ENCODE measurements at places on chromosomes 3 and 15.

DNA sequence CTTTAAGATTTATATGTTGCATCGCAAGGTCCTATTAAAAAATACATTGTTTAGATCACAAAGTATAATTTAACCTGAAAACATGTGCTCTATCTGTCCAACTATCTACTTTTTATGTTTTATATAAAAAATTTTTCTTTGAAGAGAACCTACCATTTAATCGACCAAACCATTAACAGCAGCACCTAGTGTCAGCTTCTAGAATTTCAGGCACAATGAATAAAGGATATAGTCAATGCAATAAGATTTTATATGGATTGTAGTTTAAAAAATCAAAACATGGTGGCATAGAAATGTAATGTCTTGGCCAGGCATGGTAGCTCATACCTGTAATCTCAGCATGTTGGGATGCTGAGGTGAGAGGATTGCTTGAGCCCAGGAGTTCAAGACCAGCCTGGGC lies 313.7 kb downstream of the GAP43 start:
- no peak for DNase-seq

DNA sequence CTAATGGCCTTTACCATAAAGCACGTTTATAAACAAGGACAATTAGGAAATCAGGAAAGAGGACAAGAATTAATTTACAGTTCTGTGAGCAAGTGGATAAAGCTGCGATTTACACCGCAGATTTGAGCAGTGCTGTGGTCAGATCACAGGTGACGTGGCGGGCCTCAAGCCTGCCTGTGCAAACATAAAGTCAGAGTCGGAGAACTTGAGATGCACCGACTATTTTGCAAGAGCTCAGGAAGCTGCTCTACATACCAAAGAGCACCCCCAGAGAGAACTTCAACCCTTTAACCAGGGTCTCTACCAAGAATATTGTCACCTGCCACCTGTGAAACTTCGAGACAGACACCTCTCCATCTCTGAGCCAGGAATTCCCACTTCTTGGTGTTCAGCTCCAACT lies 35.7 kb downstream of the MECOM start:
- DNase-seq: no peak

DNA sequence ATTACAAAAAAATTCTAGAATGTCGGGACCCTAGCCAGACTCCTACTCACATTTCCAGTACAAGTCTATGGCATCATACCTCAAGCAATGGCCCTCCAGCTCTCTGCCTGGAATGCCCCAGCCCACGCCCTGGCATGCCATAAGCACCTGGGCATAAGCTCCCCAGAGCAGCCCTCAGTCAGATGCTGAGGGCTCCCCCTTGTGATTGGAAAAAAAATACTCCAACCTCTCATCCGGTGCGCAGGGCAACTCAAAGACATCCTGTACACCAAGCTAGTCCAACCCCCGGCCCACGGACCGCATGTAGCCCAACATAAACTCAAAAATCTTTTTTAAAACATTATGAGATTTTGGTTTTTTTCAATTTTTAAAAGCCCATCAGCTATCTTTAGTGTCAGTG lies 115.4 kb downstream of the NEK10 start:
- peak; percentile 49 for DNase-seq

- no peak for DNase-seq
Measured at GRCh38 chr15:39613861-39614260, 33.0 kb downstream of the THBS1 start.

- no peak for DNase-seq
Measured at GRCh38 chr3:164018500-164018899, 1059.8 kb downstream of the SI start.

DNA sequence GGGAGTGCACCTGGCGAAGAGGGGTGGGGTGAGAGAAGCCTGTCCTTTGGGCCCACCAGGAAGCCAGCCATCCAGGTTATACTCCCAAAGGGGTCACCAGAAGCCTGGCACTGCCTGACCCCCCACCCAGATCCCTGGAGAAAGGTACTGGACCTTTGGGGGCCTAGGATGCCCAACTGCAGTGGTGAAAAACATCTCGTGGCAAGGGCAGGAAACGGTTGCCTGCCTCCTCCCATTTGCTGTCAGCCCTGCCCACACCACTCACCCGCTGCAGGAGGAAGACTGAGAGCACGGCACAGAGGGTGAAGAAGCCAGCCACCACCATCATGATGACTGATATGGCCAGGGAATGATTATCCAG lies 2.2 kb upstream of the ULK3 start:
- DNase-seq: no peak

- DNase-seq: no peak
Measured at GRCh38 chr15:84996055-84996454, 14.4 kb downstream of the PDE8A start.

DNA sequence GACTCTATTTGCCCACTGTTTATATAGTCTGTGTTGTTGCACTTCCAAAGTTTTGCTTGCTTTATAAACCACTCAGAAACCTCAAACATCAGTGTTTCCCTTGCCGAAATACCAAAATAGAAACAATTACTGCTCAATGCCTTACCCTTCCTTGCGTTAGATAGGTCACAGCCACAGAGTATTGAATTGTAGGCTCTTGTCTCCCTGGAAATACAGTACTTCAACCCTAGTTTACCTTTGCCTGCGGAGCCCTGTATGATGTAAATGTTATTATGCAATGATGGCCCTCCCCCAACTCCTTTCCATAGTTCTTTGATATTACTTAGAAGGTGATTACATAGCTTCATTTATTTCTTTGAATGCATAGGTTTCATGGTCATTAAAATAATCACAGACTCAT lies 44.2 kb downstream of the SOX2 start:
- no peak for DNase-seq

DNA sequence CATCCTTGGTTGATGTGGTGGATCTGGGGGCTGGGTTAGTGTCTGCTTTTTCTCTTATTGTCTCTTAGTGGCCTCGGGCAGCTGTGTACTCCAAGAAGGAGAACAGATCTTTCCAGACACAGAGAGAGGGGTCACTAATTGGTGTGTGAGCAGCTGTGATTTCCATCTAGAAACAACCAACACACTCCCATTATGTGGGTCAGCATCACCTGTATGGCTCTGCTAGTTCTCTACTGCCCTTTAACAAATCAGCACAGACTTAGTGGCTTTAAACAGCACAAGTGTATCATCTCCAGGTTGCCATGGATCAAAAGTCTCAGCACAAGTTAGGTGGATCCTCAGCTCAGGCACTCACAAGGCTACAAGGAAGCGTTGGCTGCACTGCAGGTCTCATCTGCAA lies 156.8 kb downstream of the LRTM1 start:
- no peak for DNase-seq

- DNase-seq: no peak
Measured at GRCh38 chr3:51591231-51591630, 52.7 kb downstream of the RAD54L2 start.

DNA sequence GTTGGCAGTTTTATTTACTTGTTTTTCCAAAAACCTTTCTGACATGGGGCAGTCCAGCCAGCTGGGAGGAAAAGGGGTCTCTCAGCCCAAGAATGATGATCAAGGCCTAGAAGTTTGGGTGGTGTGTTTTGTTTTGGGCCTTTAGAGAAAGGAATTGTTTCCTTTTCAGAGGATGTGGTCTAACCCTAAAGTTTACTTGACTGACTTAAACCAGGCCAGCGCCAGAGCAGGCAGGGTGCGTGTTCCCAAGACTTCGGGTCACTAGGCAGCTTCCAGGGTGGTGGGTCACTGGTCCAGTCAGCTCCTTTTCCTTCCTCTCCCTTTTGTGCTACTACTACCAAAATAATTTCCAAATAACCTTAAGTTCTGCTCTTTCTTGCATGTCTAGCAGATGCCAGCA lies 4.9 kb downstream of the FLNB start:
- no peak for DNase-seq

DNA sequence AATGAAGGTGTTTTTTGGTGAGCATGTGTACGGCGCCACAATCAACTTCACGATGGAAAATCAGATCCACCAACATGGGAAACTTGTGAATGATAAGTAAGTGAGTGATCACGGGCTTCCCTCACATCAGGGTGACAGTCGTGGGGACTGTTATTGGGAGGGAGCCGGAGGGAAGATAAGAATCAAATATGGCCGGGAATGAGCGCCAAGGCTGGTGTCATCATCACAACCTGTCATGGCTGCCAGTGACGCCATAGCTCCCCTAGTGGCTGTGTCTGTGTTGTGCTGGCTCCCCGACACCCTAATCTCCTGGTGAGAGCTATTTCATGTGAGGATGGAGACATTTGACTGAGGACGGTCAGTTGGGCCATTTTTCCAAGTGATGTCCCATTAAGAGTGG lies 168.5 kb downstream of the SV2B start:
- peak; percentile 46 for DNase-seq

- peak; percentile 48 for DNase-seq
Measured at GRCh38 chr15:22811640-22812039, 25.2 kb downstream of the NIPA1 start.

DNA sequence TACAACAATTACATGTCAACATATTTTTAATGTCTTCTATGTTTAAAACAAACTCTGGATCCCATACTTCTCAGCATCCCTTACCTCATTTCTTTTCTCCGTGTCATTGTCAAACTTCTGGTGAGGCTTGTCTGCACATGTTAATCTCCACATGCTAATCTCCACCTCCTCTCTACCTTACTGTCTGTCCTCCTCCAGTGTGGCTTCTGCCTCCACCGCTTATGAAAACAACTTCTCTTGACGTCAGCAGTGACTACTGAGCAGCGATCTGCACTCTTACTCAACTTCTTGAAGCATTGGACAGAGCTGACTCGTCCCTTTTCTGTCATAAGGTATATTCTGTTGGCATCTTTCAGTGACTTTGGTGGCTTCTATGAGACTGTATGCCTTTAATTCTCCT lies 338.2 kb upstream of the THRB start:
- no peak for DNase-seq

DNA sequence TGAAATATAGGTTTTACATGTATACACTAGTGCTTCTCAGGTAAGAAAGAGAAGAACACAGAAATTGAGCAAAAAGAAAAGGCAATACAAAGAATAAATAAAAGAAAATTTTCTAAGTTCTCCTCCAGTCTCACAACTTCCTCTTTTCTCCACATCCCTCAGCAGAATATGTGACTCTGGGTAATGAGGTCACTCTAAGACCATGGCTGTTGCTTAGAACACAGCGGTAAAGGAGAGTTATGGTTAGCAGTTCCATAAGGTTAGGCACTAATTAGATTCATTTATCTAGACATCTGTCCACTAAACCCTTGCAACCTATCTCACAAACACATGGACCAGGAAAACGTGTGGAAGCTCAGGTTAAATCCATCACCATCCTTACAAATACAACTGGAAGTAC lies 47.9 kb downstream of the IGSF11 start:
- DNase-seq: no peak

DNA sequence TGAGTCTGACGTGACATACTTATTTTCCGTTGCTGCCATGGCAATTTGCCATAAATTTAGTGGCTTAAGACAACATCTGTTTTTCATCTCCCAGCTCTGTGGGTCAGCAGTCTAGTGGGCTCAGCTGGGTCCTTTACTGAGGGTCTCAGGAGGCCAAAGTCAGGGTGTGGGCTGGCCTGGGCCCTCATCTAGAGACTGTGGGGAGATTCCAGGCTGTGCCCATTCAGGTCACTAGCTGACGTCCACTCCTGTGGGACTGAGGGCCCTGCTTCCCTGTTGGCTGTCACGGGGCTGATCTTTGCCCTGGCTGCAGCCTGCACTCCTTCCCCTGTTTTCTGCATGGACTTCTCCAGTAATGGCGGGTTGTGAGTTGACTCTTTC lies 19.1 kb downstream of the FGD5 start:
- DNase-seq: no peak

- no peak for DNase-seq
Measured at GRCh38 chr15:72859017-72859756, 75.6 kb upstream of the ADPGK start.

DNA sequence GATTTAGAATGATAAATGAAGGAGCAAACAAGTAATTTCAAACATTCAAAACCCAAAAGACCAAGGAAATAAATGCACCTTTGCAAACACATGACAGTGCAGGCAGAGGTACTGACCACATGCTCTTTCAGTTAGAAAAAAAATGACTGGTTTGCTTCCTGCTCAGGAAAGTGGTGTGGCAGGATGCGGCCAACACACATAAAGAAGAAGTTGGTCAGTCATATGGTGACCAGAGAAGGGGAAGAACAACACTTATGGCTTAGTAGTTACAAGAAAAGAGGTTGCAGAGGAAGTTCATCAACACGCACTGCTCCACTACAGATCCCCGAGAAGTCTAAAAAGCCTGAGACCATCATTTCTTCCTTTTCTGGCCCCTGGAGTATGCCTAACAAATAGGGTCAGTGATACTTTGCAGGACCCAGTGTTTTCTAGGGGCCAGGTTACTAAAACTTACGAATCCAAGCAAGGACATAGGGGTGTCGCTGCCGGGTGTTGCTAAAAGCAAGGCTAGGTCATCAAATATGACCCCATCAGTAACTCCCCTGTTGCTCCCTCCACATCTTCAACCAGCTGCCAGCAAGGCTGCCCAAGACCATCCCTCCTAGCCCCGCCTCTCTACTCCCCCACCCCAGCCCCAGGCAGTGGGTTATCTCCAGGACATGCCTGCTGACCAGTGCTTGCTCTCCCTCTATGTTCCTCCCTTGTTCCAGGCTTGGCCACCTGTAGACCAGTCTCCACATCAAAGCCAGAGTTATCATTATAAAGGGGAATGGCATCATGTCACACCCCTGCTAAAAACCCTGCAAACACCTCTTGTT lies 11.2 kb downstream of the ATP8B4 start:
- DNase-seq: peak; percentile 96

DNA sequence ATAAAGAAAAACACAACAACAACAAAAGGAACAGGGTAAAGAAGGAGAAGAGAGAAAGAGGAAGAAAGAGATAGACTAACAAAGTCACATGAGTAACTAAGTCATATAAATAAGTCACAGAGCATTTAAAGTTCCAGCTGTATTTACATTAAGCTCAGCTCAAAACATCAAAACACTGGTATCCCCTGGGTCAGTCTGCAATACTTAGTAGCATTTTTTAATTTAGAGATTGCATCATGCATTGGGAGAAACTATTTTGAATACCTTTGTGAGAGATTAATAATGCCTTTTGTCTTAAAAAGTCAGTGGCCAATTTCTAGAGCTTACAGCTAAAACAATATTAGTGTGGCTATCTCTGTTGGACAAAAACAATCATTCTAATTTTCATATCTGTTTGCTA lies 78.4 kb downstream of the NEK10 start:
- no peak for DNase-seq

- no peak for DNase-seq
Measured at GRCh38 chr3:177080122-177080521, 117.2 kb downstream of the TBL1XR1 start.

DNA sequence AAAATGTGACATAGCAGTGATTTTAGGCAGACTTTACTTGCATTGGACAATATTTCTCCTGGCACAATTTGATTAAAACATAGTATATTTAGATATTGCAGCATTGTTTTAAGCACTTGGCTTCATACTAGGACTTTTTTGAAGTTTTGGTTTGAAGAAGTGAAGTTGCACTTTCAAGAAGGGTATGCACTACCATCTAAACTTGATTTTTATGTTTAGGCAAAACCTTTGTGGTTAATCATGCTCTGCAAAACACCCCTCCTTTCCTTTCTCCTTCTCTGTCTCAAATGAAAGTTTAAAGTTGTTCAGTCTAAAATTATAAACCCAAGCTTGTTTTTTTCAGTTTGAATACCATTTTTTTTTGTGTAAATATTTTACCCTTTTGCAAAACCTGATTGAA lies 173.8 kb downstream of the TCF12 start:
- DNase-seq: no peak

GRCh38 chr15:35565901-35566300 lies 19.9 kb upstream of the DPH6 start:
- DNase-seq: no peak

GRCh38 chr3:102883515-102883914 lies 448.7 kb downstream of the ZPLD1 start:
- DNase-seq: no peak

- no peak for DNase-seq
Measured at GRCh38 chr3:177135841-177136492, 61.3 kb downstream of the TBL1XR1 start.

- no peak for DNase-seq
Measured at GRCh38 chr3:124158168-124158881, 166.4 kb upstream of the ROPN1 start.

Measured in NB4 (cell line).